A673 (cell line): ENCODE measurements at places on chromosomes 1 and 21.
A peak's percentile ranks its signal among the peaks of the same experiment; 100 is the strongest.

DNA sequence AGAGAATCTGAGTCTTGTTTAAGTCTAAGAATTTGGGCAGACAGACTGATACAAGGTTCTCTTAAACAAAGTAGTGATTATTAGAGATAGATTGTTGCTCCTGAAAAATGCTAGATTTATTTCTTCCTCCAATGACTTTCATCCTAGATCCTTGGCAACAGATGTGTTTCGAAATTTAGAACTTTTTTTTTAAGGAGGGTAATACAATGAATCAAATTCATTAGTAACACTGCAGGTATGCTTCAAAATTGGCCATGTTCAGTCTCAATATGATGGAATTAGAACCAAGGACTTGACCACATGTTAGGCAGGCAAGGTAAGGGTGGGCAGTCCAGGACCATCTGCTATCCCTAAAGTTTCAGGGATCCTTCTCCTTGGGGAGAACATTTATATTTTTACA is 4.5 kb upstream of the LCE1F start:
- no peak for DNase-seq

GRCh38 chr1:88528792-88529191 is 155.3 kb upstream of the PKN2 start:
- no peak for DNase-seq

DNA sequence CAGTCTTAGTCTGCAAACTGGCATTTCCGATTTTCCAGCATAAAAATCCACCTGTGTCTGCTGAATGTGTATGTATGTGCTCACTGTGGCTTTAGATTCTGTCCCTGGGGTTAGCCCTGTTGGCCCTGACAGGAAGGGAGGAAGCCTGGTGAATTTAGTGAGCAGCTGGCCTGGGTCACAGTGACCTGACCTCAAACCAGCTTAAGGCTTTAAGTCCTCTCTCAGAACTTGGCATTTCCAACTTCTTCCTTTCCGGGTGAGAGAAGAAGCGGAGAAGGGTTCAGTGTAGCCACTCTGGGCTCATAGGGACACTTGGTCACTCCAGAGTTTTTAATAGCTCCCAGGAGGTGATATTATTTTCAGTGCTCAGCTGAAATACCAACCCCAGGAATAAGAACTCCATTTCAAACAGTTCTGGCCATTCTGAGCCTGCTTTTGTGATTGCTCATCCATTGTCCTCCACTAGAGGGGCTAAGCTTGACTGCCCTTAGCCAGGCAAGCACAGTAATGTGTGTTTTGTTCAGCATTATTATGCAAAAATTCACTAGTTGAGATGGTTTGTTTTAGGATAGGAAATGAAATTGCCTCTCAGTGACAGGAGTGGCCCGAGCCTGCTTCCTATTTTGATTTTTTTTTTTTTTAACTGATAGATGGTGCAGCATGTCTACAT is 2.5 kb upstream of the OLFML3 start:
- peak; percentile 72 for DNase-seq

DNA sequence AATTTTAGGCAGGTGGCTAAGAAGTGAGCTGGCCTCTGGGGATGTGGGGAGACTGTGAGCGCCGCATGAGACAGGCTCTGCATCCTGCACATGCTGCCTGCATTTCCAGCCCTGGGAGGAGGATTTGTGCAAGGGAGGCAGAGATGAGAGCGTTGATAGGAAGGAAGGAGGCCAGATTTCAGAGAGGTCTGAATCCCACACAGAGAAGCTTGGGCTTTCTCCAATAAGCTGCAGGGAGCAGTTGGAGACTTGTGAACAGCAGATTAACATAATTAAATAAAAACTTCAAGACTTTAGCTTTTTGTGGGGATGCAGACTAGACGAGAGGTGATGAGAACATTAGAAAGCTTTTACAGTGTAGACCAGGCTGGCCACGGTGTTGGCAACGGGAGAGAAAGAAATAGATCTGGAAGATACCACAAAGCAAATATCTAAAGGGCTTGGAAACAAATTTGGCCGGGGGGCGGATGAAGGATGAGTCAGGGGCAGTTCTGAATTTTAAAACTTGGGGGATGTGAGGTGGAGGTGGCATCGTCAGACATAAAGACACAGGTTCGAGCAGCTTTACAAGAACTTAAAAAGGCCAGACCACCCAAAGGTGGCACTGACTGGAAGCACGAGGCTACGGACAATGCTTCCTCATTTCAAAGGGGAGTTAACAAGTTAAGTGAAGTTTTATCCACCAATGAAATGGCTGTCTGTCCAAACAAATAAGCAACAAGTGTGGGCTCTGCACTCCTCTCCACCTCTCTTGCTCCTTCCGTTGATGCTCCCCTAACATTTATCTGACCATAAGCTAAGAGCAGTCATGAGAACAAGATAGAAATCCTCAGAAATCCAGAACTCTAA is 57.0 kb downstream of the HIVEP3 start:
- peak; percentile 53 for DNase-seq

- no peak for DNase-seq
These were observed 30.2 kb upstream of the BECN2 start for GRCh38 chr1:241927321-241927720.

DNA sequence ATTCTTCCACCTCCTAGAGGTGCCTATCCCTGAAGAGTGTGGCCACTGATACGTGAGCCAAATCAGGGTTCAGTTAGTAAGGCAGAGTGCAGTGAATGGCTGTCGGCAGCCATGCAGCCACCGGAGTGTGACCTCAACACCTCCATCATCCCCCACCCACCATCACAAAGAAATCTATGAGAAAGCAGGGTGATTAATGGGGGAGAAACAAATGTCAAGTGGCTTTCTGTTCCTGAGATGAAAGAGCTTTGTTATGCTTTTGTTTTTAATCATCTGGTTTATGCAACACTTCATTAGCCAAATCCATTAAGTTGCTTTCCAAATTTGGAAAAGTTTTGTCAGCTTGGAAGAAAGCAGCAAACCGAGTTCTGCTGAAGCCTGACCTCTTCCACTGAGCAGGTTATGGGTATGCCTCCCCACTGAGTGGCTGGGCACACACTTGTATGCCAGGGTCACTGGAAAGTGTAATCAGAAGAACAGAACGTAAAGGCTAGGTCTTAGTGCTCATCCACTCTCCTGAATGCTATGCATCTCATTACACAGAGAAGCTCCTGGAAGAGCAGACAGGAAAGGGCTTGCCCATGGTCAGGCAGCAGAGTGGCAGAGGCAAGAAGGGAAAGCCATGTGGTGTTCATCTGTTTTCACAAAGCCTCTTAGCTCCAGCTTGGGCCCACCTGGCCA is 57.1 kb upstream of the ATP1B1 start:
- DNase-seq = no peak
